ENCODE measurements at places on chromosomes 6 and 20.

DNA sequence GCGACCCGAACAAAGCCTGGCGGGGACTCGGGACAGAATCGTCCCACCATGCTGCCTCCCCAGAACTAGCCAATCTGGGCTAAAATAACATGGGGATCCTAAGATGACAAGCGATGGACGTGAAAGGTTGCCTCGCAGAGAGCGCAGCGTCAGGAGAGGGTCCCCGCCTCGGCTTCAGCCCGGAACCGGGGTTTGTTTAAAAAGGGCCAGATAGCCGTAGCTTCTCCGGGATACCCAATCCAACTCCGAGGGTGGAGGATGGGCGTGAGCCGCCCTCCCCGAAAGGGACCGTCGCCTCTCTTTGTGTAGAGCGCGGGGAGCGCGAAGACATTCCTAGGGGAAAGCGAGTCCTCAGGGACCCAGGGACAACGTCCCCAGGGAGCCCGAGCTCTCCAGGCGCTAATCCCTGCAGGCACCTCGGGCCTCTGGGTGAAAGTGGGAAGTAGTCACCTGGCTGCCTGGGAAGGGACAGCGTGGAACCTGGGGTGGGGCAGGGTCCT is 643 bp downstream of the CD24 start:
- no peak for DNase-seq

GRCh38 chr6:166419286-166419685 is 36.5 kb upstream of the MPC1 start:
- DNase-seq: no peak

DNA sequence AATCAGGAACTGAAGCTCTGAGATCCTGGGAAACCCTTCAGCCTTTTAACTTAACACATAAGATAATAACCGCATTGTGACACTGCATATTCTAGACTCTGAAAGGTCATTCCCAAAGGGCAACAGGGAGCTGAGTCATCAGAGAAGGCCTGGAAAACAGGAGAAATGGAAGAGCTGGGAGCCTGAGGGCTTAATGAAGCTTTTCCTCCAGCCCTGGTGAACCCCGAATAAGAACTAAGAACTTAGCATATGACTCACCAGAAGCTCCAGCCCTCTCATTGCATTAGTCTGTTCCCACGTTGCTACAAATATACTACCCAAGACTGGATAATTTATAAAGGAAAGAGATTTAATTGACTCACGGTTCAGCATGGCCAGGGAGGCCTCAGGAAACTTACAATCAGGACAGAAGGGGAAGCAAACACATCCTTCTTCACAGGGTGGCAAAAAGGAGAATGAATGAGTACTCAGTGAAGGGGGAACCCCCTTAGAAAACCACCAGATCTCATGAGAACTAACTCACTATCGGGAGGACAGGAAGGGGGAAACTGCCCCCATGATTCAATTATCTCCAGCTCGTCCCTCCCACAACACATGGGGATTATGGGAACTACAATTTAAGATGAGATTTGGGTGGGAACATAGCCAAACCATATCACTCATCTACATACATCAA is 648.5 kb downstream of the TFAP2A start:
- no peak for DNase-seq

- DNase-seq: no peak
Measured at GRCh38 chr6:6972456-6972855, 135.3 kb upstream of the RREB1 start.

GRCh38 chr6:113331021-113331420 is 526.1 kb upstream of the MARCKS start:
- no peak for DNase-seq

All from H9 (cell line).